Central memory CD8-positive, alpha-beta T cell (primary cell): ENCODE measurements at places on chromosomes 2 and 18.

- H3K36me3 ChIP-seq = no peaks in the 10 kb centered on the region
- H3K4me3 ChIP-seq = no peak overlapping the region
- H3K27me3 ChIP-seq = peaks cover 49% of the 10 kb centered on the region
- H3K4me1 ChIP-seq = no peaks in the 10 kb centered on the region
- DNase-seq = no peak
Observed at GRCh38 chr2:32926708-32927084, 20.1 kb upstream of the LTBP1 start.

GRCh38 chr2:170821531-170822289 is 5.0 kb downstream of the GAD1 start:
- H3K27me3 ChIP-seq = peaks cover 97% of the 10 kb centered on the region
- peak overlapping the region; percentile 32 for H3K27ac ChIP-seq
- peaks cover 47% of the 10 kb centered on the region for H3K4me1 ChIP-seq
- no peak for DNase-seq
- H3K36me3 ChIP-seq = peaks cover 21% of the 10 kb centered on the region

- no peaks in the 10 kb centered on the region for H3K27me3 ChIP-seq
- no peaks in the 10 kb centered on the region for H3K4me1 ChIP-seq
- no peaks in the 10 kb centered on the region for H3K36me3 ChIP-seq
- no peak for DNase-seq
- H3K27ac ChIP-seq = no peak overlapping the region
- H3K4me3 ChIP-seq = no peak overlapping the region
Observed at GRCh38 chr2:26299471-26300101, 46.4 kb upstream of the SELENOI start.

DNA sequence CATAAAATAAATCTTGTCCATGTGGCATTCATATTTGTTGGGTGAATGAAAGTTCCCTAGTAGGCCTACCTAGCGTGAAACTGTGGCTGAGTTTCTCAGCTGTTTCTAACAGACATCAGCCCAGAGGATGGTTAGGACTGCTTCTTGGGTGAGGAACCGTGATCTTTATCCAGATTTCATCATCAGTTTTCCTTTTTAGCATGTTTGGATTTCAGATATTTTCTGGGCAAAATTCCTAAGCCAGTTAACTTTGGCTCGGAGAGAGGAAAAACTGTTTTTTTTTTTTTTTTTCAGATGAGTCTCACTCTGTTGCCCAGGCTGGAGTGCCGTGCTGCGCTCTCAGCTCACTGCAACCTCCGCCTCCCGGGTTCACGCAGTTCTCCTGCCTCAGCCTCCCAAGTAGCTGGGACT is 53.5 kb downstream of the DGKD start:
- peaks cover 5% of the 10 kb centered on the region for H3K36me3 ChIP-seq
- H3K27me3 ChIP-seq = no peaks in the 10 kb centered on the region
- no peak overlapping the region for H3K4me3 ChIP-seq
- H3K27ac ChIP-seq = peak overlapping the region; percentile 73
- peaks cover 48% of the 10 kb centered on the region for H3K4me1 ChIP-seq
- DNase-seq = no peak

DNA sequence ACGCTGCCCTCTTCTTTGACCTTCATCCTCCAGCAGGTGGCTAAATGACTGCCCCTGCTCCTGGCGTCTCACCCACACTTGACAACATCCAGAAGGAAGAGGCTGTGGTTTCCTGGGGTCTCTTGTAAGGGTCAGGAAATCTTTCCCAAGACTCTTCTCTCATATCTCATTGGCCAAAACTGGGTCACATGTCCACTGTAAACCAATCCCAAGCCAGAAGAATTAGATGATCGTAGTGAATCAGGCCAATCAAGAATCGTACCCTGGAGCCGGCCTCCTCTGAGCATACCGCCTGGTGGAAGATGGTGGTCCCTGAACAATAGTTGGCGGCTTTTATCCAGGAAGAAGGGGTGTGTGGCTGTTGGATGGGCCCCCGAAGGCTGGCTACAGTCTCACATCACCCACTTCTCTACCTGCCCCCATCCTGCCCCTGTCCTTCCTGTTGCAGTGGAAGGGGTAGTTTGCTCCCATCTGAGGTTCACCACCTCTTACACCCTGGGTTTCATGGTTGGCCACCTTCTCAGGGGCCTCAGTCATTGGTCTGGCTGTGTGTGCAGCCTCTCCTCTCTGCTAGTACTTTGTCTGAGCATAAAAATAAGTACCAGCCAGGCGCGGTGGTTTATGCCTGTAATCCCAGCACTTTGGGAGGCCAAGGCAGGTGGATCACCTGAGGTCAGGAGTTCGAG is 3.8 kb downstream of the SAG start:
- DNase-seq = no peak
- peaks cover 14% of the 10 kb centered on the region for H3K4me1 ChIP-seq
- peaks cover 2% of the 10 kb centered on the region for H3K36me3 ChIP-seq
- H3K4me3 ChIP-seq = no peak overlapping the region
- H3K27me3 ChIP-seq = no peaks in the 10 kb centered on the region

- no peaks in the 10 kb centered on the region for H3K27me3 ChIP-seq
- DNase-seq = no peak
- H3K36me3 ChIP-seq = no peaks in the 10 kb centered on the region
Observed at GRCh38 chr2:198825534-198825933, 632.2 kb downstream of the SATB2 start.

- no peak overlapping the region for H3K4me3 ChIP-seq
- H3K36me3 ChIP-seq = peaks cover 8% of the 10 kb centered on the region
- no peaks in the 10 kb centered on the region for H3K27me3 ChIP-seq
- H3K27ac ChIP-seq = no peak overlapping the region
- H3K4me1 ChIP-seq = peaks cover 6% of the 10 kb centered on the region
Observed at GRCh38 chr2:88614497-88615157, 12.6 kb downstream of the EIF2AK3 start.

- no peak overlapping the region for H3K27ac ChIP-seq
- H3K27me3 ChIP-seq = peaks cover 70% of the 10 kb centered on the region
- DNase-seq = no peak
Observed at GRCh38 chr2:235206980-235207579, 255.3 kb downstream of the SH3BP4 start.

DNA sequence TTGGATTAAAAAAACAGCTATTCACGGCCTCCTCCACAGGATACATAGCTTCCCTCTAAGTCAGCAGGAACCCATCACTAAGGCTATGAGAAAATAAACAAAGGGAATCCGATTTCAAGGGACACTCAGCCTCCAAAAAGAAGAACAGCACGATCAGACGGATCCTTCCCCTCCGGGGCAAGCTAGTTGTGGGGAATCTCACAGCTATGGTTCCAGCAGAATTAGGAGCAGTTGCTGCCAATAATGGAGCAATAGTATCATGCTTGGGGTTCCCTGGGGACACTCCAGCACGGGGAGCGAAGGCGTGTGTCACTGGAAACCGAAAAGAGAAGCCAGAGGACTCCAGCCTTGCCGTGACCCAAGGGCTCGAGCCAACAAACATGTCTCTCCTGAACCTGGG is 163.1 kb downstream of the TTC32 start:
- peaks cover 48% of the 10 kb centered on the region for H3K27me3 ChIP-seq
- no peaks in the 10 kb centered on the region for H3K36me3 ChIP-seq
- DNase-seq = no peak
- H3K4me1 ChIP-seq = no peaks in the 10 kb centered on the region
- H3K27ac ChIP-seq = no peak overlapping the region

GRCh38 chr2:205386109-205386508 is 296.2 kb upstream of the NRP2 start:
- H3K4me3 ChIP-seq = no peak overlapping the region
- no peaks in the 10 kb centered on the region for H3K4me1 ChIP-seq
- peaks cover 1% of the 10 kb centered on the region for H3K36me3 ChIP-seq

DNA sequence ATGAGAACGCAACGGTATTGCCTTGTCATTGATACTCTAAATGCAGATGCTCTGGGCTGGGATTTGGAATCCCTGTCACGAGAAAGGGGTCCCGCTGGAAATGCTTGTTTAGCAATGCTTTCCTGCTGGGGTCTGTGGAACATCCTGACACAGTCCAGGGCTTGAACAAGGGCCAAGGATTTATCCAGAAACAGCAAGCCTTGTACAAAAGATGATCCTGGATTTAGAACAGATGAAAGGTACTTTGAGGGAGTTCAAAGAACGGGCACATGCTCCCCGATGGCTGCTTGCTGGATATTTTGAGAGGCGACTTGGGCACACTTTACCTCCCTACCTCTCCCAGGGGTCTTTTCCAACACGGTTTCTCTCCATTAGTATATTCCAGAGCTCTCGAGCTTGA is 108.1 kb upstream of the CELF4 start:
- H3K4me1 ChIP-seq = no peaks in the 10 kb centered on the region
- no peak overlapping the region for H3K4me3 ChIP-seq

DNA sequence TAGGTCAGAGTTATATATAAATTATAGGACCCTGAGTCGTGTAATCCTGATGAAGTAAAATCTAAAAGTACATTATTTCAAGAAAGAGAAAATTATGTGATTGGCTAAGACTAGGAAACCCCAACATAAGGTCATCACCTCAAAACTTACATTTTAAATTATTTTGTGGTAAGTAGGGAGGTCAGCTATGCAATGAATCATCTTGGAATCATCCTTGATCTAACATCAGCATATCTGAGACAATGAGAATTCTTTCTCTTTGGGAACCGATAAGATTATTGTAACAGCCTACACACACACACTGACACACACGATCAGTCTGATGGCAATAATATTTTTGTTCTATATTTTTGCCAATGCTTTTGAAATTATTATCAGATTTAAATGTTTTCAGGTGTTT is 904.8 kb upstream of the CHAC2 start:
- DNase-seq = no peak
- no peaks in the 10 kb centered on the region for H3K36me3 ChIP-seq
- H3K27me3 ChIP-seq = no peaks in the 10 kb centered on the region

DNA sequence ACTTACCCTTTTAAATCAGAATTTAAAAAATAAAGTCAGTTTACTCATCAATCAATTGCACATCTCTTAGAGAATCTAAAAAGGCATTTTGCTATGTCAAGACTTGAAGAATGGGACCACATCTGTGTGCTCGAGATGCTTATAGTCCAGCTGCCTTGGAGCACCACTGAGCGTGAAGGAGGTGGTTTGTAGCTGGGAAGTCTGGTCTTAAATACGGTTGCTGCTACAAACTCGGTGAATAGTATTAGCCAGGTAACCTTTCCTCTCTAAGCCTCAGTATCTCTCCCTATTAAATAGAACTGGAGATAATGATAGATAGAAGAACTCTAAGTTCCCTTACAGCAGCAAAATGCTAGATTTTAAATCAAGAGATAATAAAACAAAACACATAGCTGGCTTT is 289.7 kb downstream of the TRIB2 start:
- no peak for DNase-seq
- no peak overlapping the region for H3K4me3 ChIP-seq
- H3K36me3 ChIP-seq = no peaks in the 10 kb centered on the region
- H3K27me3 ChIP-seq = no peaks in the 10 kb centered on the region
- H3K4me1 ChIP-seq = no peaks in the 10 kb centered on the region
- no peak overlapping the region for H3K27ac ChIP-seq

- no peak for DNase-seq
- H3K4me1 ChIP-seq = no peaks in the 10 kb centered on the region
- no peak overlapping the region for H3K4me3 ChIP-seq
- H3K27ac ChIP-seq = no peak overlapping the region
- H3K36me3 ChIP-seq = no peaks in the 10 kb centered on the region
- H3K27me3 ChIP-seq = no peaks in the 10 kb centered on the region
Observed at GRCh38 chr2:10740226-10740625, 18.8 kb downstream of the ATP6V1C2 start.

GRCh38 chr2:74502147-74502719 is 2.8 kb upstream of the LBX2 start:
- H3K36me3 ChIP-seq = peaks cover 22% of the 10 kb centered on the region
- no peak for DNase-seq
- H3K4me1 ChIP-seq = peaks cover 62% of the 10 kb centered on the region

- DNase-seq = no peak
- no peaks in the 10 kb centered on the region for H3K27me3 ChIP-seq
- peaks cover 22% of the 10 kb centered on the region for H3K36me3 ChIP-seq
- H3K27ac ChIP-seq = peak overlapping the region; percentile 52
Observed at GRCh38 chr2:174615871-174616436, 18.4 kb upstream of the WIPF1 start.

- H3K27me3 ChIP-seq = peaks cover 43% of the 10 kb centered on the region
- H3K27ac ChIP-seq = no peak overlapping the region
- no peak for DNase-seq
- peaks cover 2% of the 10 kb centered on the region for H3K4me1 ChIP-seq
Observed at GRCh38 chr2:201904538-201905420, 98.4 kb downstream of the CDK15 start.

- H3K27ac ChIP-seq = no peak overlapping the region
- no peaks in the 10 kb centered on the region for H3K4me1 ChIP-seq
- H3K27me3 ChIP-seq = no peaks in the 10 kb centered on the region
- DNase-seq = no peak
- H3K4me3 ChIP-seq = no peak overlapping the region
- H3K36me3 ChIP-seq = peaks cover 11% of the 10 kb centered on the region
Observed at GRCh38 chr2:148486655-148487054, 157.9 kb upstream of the EPC2 start.

DNA sequence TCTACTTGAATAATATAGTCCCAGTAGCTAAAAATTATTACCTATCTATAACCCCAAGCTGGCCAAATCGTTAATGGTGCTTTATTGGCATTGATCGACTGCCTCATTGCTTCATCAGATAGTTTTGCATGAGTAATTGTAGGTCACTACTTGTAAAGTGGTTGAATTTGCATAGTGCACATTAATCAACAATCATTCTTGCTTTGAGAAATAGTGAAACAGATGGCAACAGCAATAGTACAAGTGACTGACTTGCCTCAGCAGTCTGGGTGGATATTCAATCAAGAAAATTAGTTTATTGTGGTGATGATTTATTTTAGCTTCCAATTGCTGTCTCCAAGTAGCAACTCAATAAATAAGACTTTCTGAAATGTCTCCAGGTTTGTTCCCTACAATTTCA is 117.8 kb upstream of the NRXN1 start:
- H3K27me3 ChIP-seq = no peaks in the 10 kb centered on the region
- no peaks in the 10 kb centered on the region for H3K4me1 ChIP-seq
- no peak for DNase-seq
- no peaks in the 10 kb centered on the region for H3K36me3 ChIP-seq
- H3K27ac ChIP-seq = no peak overlapping the region

DNA sequence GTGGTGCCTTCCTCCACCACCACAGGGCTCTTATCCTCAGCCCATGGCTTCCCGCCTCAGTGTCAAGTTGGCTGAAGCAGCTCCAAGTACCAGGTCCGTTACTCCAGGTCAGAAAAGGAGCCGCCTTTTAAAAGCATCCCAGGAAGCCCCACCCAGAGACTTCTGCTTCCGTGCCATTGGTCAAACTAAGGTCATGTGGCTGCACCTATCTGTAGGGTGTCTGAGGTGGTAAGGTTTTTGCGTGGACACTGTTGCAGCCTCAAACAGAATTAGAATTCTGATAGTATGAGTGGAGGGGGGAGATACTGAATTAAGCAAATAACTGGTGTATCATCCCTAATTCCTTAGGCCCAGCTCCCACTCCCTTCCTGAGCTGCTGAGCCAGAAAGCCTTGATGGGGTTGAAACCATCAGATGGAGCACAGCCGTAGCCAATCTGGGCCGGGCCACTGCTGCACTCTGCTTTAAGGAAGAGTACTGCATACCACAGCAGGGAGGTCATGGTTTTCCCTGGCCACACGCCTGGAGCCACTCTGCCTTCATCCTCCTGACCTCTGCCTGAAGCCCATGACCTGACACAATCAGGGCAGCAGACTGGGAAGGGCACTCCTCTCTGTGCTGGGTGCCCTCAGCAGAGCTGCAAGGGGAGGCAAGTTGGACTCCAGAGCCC is 8.4 kb downstream of the TMEM247 start:
- no peak for DNase-seq
- H3K36me3 ChIP-seq = no peaks in the 10 kb centered on the region
- H3K27ac ChIP-seq = no peak overlapping the region
- H3K27me3 ChIP-seq = no peaks in the 10 kb centered on the region
- H3K4me3 ChIP-seq = no peak overlapping the region
